ENCODE measurements at places on chromosomes 16 and 17.

DNA sequence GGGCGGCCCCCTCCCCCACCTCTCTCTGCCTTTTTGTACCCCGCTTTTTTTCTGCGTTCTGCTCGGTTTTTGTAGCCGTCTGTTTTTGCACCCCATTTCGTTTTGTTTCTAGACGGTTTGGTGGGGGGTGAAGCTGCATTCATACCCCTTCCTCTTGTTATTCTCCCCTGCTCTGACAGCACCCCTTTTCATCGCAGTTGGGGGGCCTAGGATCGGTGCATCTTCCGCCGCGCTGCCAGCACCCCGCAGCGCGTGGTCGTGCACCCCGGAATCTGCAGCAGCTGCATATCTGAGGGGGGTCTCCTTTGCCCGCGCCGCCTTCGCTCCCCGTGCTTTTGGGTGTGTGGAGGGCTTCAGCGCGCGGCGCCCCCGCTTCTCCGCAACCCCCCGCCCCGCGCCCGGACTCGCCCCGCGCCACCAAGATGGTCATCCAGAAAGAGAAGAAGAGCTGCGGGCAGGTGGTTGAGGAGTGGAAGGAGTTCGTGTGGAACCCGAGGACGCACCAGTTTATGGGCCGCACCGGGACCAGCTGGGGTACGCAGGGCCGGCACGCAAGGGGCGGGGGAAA, 455 bp downstream of the ATP1B2 start:
- DNase-seq, result no peak
- no peak overlapping the region for H3K27ac ChIP-seq
- peak overlapping the region; percentile 40 for H3K4me3 ChIP-seq
- no peaks in the 10 kb centered on the region for H3K36me3 ChIP-seq
- peaks cover 45% of the 10 kb centered on the region for H3K27me3 ChIP-seq

DNA sequence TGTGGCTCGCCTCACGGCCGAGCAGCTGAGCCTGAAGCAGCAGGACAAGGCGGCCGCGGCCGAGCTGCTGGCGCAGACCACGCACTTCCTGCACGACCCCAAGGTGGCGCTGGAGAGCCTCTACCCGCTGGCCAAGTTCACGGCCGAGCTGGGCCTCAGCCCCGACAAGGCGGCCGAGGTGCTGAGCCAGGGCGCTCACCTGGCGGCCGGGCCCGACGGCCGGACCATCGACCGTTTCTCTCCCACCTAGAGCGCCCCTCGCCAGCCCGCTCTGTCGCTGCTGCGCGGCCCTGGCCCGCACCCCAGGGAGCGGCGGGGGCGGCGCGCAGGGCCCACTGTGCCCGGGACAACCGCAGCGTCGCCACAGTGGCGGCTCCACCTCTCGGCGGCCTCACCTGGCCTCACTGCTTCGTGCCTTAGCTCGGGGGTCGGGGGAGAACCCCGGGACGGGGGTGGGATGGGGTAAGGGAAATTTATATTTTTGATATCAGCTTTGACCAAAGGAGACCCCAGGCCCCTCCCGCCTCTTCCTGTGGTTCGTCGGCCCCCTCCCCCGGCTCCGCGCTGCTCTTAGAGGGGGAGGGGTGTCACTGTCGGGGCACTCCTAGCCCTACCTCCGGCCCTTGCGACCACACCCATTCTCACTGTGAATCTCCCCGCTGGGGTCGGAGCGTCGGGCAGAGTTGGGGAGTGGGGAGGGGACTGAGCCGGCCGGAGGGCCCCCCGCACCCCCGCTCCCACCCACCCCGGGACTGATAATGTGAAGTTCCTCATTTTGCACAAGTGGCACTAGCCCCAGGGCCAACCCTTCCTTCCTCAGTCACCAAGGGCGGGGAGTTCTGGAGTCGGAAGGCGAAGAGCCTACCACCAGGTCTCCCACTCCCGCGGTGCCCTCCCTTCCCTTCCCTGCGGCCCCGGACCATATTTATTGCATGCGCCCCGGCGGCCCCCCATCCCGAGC, 4.0 kb downstream of the HIC1 start:
- peaks cover 7% of the 10 kb centered on the region for H3K4me1 ChIP-seq
- DNase-seq, result no peak
- no peak overlapping the region for H3K4me3 ChIP-seq
- H3K27ac ChIP-seq, result no peak overlapping the region
- H3K27me3 ChIP-seq, result peaks cover 7% of the 10 kb centered on the region

DNA sequence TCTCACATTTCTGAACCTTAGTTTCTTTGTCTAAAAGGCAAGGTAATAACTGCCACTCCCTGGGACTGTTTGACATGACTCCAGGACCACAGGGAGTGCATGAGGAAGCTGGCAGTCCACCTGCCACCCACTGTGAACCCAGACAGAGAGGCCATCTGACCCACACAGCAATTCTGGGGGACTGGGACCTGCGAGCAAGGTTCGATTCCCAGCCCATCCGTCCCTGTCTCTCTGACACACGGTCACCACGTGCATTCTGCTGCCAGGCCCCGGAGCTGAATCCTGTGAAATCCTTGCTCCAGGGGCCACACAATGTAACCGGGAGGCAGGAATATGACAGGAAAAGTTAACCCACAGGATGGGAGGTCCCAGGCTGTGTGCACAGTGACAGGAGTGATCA, 218.8 kb upstream of the FOXF1 start:
- no peaks in the 10 kb centered on the region for H3K36me3 ChIP-seq
- H3K4me3 ChIP-seq, result no peak overlapping the region
- no peak overlapping the region for H3K27ac ChIP-seq
- H3K27me3 ChIP-seq, result peaks cover 42% of the 10 kb centered on the region

GRCh38 chr17:33121756-33122155, 130.1 kb downstream of the SPACA3 start:
- DNase-seq, result no peak
- no peaks in the 10 kb centered on the region for H3K27me3 ChIP-seq
- H3K4me1 ChIP-seq, result peaks cover 11% of the 10 kb centered on the region
- H3K36me3 ChIP-seq, result no peaks in the 10 kb centered on the region
